ENCODE measurements at places on chromosomes 7 and 10.

GRCh38 chr7:106075937-106076336, 36.2 kb downstream of the SYPL1 start:
- DNase-seq: no peak

GRCh38 chr10:31838065-31838464, 90.6 kb downstream of the ARHGAP12 start:
- no peak for DNase-seq

DNA sequence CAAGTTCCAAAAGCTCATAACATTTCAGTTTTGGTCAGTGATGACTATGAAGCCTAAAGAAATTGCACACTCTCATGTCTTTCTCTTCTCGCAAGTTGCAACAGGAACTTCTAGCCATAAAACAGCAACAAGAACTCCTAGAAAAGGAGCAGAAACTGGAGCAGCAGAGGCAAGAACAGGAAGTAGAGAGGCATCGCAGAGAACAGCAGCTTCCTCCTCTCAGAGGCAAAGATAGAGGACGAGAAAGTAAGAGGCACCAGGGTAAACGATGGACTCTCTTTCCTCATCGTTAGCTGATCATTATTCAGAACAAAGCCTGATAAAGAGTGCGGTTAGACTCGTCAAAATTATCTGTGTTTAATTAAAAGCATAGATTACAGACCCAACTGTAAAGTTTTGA, 94.7 kb downstream of the HDAC9 start:
- no peak for DNase-seq

DNA sequence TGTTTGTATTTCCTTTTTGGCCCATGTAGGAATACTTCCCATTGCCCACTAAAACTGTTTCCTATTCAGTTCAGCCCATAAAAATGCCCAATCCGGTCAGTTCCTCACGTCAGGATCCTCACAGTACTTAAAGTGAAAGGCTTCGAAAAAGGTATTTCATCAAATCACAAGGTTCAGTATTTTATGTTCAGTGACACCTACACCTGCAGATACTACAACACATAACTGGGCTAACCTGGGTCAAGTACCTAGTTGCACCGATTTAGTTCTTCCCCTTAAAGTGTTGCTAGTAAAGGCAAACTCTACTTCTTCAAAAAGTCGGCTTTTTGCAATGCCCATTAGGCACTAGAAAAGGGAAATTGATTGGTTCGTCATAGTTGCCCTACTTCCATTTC, 1.1 kb downstream of the SNX13 start:
- no peak for DNase-seq

- no peak for DNase-seq
Observed at GRCh38 chr10:59143544-59143943, 32.9 kb upstream of the PHYHIPL start.

- DNase-seq: no peak
Observed at GRCh38 chr7:11120068-11120664, 146.5 kb downstream of the PHF14 start.

- no peak for DNase-seq
Observed at GRCh38 chr10:98296524-98296923, 28.5 kb upstream of the LOXL4 start.

DNA sequence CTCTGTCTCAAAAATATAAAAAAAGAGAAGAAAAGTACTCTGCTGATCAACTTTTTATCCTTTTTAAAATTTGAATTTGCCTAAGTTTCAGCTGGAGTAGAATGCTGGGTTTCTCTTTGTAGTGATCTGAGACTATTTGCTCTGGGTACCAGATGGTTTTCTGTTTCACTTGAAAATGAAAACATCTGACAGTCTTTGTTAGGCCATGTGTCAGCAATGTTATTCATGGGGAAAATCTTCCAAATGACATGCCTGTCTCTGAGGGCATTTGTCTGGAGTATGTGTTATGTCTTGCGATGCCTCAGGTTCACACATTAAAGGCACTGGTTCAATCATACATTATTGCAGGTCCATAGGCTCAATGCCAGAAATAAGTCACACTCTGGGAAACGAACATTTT, 175.3 kb upstream of the TMEM229A start:
- DNase-seq: no peak

DNA sequence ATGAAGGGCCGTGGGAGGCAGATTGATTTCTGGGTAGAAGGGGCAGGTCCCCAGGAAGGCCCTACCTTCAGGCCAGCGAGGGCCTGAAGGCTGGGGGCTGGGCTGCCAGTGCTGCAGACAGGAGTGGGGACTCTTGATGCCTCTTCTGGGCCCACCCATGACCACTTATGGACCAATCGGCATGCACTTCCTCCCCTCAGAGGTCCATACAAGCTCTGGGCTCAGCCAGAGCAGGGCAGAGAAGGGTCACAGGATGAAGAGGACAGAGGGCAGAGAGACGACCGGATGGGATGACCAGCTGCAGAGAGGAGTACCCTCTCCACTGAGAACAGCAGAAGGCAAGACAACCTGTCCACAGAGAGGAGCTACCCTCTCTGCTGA, 120.1 kb downstream of the DYNC2I1 start:
- no peak for DNase-seq

GRCh38 chr10:16425449-16425848, 11.4 kb upstream of the PTER start:
- no peak for DNase-seq

DNA sequence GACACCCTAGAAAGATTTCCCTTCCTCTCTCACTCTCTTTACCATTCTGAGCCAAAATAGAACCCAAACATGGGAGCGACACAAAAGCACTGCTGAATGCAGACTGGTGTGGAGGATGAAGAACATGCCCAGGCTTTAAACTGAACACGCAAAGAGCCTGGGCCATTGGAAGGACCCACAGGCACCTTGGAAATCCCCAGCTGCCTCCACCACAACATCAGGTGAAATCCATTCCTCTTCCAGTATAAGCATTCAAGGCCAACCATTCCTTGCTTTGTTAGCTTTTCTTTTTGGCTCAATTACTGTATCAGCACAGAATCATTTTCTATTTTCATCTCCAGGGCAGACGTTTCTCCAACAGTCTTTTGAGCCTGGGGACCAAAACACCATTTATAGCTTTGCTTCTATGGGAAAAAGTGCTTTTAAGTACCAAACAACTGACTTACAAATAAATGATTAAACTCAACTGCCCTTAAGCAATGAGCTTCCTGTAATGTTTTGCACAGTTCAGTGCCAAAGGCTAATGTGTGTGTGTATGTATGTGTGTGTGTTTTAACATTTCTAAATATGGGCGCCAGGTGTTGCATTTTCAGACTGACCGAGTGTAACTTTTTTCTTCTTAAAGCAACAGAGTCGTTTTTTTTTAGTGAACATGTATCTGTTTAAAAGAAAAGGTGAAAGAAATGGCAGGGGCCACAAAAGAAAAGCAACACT, 16.2 kb upstream of the BLNK start:
- DNase-seq: no peak
